Lung (tissue), 17 donors: ENCODE measurements at places on chromosomes 5 and 9. TPM values are rescaled to one million over a fixed set of nuclear protein-coding genes. Genes with fewer than 3 reads are reported as not detected.

DNA sequence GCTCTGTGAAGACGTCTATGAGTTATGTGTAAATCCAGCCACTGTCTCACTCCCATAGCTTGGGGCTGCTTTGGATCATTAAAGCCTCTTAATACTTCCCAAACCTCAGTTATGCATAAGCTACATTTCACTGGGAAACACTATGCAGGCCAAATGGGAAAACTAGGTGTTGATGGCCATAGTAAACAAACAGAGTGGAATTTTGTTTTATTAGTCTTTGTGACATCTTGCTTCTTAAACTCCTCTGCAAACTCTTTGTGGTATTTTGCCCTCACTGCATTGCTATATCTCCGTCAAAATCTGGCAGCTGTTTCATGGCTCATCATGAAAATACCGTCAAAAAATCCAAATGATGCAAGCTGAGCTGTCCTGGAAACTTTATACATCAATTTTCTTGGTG is 167.2 kb upstream of the HMHB1 start:
- no peak for DNase-seq

- DNase-seq = no peak
These were observed 154.9 kb downstream of the ZNF608 start for GRCh38 chr5:124591583-124591982.

DNA sequence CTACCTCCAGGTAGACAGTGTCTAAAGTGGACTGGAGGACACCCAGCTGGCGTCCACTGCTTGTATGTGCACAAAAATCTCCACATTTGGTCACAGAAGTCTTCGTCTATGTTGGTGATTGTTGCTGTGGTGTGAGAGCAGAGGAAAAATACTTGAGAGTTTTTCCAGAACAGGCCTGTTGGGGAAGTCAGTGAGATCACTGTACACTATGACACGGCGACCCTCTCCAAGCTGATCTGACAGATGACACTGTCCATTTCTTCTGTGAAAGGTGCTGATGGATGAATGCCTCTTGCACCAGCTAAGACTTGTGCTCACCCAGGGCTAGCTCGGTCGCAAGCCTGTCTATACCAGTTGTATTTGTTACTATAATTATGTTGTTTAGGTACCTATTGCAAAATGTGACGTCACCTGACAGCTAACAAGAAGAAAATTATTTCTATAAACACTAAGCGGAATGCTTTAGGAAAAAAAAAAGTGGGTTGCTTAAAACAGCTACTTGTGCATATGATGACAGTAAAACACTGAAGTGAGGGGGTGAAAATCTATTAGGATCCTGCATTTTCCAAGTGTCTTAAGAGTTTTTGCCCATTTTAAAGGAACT is 142.3 kb downstream of the ROR2 start:
- DNase-seq = no peak

- DNase-seq = peak; percentile 62
These were observed 50.9 kb upstream of the STARD4 start for GRCh38 chr5:111563031-111563822.

DNA sequence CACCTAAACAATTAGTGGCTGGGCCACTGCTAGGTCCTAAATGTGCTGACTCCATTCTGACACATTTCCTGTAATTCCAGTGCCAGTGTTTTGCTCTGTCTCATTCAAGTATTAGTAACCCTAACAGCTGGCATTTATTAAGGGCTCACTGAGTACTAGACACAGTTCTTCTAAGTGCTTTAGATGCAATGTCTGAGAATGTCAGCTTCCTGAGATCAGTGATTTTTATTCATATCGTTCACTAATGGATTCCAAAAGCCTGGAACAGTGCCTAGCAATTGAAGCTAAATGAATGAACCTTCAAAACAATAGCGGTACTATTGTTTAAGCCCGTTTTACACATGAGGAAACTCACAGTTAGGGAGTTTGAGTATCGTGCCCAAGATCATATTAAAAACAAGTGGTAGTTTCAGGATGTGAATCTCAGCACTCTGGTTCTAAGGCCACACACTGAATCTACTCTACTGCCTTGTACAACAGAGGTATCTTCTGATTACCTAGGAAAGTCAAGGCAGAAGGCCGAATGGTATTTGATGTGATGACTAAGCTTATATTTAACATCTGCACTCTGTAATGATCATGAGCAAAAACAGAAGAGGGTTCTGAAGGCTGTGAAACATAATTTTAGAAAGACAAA is 304.0 kb downstream of the PJA2 start:
- peak; percentile 57 for DNase-seq

GRCh38 chr5:152358861-152359568 is 46.1 kb downstream of the NMUR2 start:
- peak; percentile 26 for DNase-seq

GRCh38 chr9:122498883-122499288 is 11.7 kb upstream of the OR1J2 start:
- DNase-seq = peak; percentile 20

DNA sequence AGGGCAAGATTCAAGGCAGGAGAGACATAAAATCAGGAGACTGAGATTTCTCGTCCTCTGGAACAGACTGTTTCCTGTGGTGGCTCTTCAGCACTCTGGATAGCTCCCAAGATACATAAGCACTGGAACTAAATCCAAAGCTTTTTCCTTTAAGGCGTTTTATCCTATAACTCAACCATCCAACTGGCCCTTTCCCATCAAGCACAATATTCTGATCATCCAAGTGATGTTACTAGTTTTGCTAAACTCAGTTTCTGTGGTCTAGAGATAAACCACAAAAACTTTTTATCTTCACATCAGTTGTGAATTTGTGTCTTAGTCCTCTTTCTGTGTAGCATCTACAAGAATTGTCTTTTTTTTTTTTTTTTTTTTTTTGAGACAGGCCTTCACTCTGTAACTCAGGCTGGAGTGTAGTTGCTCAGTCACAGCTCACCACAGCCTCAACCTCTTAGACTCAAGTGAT is 299.4 kb downstream of the COX7C start:
- DNase-seq = peak; percentile 52

DNA sequence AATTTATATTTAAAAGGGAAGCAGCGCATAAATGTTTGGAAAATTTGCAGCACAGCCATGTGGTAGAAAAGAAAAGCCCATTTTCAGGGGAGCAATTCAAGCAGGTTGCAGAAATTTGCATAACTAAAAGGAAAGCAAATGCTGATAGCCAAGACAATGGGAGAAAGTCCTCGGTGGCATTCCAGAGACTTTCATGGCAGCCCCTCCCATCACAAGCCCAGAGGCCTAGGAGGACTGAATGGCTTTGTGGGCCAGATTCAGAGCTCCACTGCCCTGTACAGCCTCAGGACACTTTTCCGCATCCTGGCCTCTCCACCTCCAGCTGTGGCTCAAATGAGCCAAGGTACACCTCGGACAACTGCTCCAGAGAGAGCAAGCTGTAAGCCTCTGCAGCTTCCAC is 462.9 kb downstream of the CDK5RAP2 start:
- no peak for DNase-seq

DNA sequence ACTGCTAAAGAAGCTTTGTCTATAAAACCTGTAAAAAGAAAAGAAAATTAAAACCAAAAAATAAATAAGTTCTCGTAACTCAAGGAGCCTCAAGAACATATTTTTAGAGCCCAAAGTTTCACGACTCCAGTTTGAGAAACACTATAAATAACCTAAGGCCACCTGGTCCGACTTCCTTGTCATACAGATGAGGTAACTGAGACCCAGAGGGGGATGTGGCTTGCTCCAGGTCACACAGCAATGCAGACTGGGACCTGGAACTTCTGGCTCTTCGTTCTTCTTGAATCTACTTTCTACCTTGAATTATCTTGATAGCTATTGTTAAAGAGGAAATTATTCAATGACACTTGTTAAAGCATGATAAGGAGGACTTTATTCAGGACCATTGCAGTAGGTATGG is 514.8 kb downstream of the CDK5RAP2 start:
- DNase-seq = no peak

DNA sequence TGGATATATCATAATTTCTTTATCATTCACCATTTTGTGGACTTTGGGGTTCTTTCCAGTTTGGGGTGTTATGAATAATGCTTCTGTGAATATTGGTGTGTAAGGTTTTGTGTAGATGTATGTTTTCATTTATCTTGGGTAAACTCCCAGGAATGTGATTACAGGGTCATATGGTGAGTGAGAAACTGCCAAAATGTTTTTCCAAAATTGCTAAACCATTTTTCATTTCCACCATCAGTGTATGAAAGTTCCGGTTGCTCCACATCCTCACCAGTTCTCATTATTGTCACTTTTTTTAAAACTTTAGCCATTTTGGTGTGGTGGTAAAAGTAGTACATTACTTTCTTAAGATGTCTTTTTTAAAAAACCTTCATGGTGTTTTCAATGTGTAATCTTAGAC is 152.9 kb downstream of the NIPBL start:
- DNase-seq = no peak

- peak; percentile 95 for DNase-seq
These were observed 69.0 kb downstream of the SLC28A3 start for GRCh38 chr9:84271531-84271900.

- DNase-seq = no peak
These were observed 201.0 kb downstream of the EFNA5 start for GRCh38 chr5:107469485-107470294.

DNA sequence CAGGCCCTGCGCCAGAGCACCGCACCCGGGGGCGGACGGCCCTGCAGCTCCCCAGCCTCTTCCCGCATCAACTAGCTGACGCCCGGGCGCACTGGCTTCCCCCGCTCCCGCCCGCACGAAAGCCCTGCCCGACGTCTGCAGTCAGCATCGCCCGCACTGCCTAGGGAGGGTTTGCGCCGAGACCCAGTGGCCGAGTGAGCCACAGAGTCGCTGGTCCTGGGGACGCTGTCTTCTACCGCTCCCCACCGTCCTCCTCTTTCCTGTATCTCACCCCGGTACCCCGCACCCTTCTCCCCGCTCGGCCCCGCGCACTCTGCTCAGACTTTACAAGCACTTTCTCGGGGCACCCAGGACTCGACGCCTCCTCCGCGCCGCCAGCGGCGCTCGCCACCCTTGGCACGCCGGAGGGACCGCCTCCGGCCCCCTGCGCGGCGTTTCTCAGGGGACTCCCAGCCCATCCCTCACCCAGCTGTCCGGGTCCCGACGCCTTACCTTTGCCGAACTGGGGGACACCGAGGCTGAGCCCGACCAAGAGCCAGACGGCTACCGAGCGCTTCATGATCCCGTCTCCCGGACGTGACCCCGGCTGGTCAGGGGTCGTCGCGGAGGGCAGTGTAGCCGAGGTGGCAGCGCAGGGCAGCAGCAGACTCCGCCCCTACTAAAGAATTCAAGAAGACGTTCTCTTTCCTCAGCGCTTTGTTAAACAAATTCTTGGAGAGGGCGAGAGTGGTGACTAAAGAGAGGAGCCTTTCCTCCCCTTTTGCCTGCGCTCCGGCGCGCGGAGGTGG is 670 bp downstream of the EDIL3 start:
- peak; percentile 61 for DNase-seq

DNA sequence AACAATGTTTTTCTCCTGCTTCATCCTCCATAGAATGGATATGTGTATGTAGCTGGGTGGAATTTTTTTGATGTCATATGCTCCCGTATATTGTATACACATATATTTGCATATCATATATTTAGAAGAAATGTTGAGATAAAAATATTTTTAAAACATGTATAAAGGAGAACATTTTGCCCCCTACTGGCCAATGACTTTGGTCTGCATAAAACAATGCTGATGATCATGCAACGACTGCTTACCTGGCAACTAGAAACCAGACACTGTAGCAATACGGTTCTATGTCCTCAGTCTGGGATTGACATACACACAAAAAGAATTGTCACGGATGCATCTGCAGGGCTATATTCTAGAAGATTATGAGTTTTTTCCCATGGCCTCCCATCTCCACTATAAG is 503.6 kb downstream of the ELAVL2 start:
- DNase-seq = no peak

GRCh38 chr5:135073761-135074345 is 39.8 kb upstream of the PITX1 start:
- DNase-seq = peak; percentile 24

ST8SIA4 gene
- 19.1 TPM for total RNA-seq

SMIM33 gene
- total RNA-seq = not detected

SPACA9 gene
- total RNA-seq = 21.2 TPM

PNPLA7 gene
- 8.9 TPM for total RNA-seq

DMGDH gene
- total RNA-seq = 1.7 TPM

ZMYND19 gene
- total RNA-seq = 25.5 TPM

MYMK gene
- total RNA-seq = not detected

HIGD2A gene
- total RNA-seq = 101 TPM

EGFL7 gene
- 128 TPM for total RNA-seq
